Naive B cell (primary cell): ENCODE measurements at places on chromosomes 16 and 17.

GRCh38 chr17:61815863-61816503, 47.3 kb downstream of the BRIP1 start:
- DNase-seq = no peak

- peak; percentile 20 for DNase-seq
Measured at GRCh38 chr17:37742762-37743611, 1.9 kb downstream of the HNF1B start.

DNA sequence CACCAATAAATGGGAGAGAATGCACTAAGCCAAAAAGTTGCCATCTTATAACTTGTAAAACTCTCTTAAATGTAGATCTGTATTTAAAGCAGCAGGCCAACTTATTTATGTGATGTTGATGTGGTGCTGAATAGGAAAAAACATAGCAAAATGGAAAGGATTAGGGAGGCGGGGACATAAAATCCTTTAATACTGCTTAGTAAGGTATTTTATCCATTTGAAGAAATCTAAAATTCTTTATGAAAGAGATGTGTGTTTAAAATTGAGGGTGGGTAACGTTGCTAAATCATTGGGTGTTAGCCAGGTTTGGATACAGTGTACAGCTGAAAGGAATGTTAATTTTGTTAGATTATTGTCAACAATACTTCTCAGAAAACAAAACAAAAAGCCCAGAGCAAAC, 14.3 kb downstream of the SNTB2 start:
- no peak for DNase-seq

- no peak for DNase-seq
Measured at GRCh38 chr16:71409011-71409775, 32.7 kb downstream of the TLE7 start.

DNA sequence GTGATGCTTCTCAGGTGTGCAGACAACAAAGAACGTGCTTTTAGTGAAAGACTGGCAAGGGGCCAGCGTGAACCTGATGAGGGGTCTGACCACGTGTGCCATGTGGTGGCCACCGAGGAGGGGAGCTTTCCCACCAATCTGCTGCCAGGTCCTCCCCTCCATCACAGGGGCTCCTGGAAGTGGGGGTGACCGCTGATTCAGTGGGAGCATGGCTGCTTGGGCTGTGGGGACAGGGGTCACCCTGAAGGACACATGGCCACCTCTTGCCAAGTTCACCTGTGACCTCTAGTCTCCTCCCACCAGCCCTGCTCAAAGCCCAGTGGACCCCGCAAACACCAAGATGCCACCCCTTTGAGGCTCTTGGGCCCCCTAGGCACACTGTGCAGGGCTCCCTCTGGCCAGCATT, 37.9 kb upstream of the MTSS2 start:
- DNase-seq = no peak

GRCh38 chr17:82927661-82928601, 88.1 kb upstream of the ZNF750 start:
- DNase-seq = no peak

GRCh38 chr17:17900615-17901520, 64.1 kb upstream of the SREBF1 start:
- no peak for DNase-seq

DNA sequence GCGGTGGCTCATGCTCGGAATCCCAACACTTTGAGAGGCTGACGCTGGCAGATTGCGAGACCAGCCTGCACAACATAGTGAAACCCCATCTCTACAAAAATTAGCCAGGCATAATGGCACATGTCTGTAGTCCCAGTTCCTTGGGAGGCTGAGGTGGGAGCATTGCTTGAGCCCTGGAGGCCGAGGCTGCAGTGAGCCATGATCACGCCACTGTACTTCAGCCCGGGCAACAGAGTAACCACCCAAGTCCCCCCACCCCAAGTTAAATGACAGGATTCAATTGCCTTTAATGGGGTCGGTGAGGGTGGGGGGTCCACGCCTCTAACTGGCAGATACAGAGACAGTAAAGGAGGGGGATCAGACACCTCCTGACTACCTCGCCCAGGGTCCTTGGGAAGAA, 44.9 kb downstream of the EMP2 start:
- DNase-seq = no peak

- DNase-seq = no peak
Measured at GRCh38 chr16:48413272-48413671, 28.1 kb upstream of the SIAH1 start.

GRCh38 chr16:89502081-89502843, 5.9 kb upstream of the SPG7 start:
- DNase-seq = no peak

GRCh38 chr16:69861292-69862030, 89.7 kb upstream of the CLEC18A start:
- no peak for DNase-seq
